ENCODE measurements at places on chromosomes 4 and X.

- DNase-seq, result no peak
These were observed 131.4 kb upstream of the FRG1 start for GRCh38 chr4:189809241-189809735.

DNA sequence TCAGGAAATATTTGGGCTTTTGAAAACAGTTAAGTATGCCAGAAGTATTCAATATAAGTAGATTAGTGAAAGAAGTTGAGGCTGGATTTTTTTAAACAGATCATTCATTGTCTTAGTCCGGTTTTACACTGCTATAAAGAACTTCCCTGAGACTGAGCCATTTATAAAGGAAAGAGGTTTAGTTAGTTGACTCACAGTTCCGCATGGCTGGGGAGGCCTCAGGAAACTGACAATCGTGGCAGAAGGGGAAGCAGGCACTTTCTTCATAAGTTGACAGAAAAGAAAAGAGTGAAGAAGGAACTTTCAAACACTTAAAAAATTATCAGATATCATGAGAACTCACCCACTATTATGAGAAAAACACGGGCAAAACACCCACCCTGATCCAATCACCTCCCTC, 31.1 kb upstream of the CYLC1 start:
- DNase-seq, result no peak

GRCh38 chrX:137118136-137118535, 84.3 kb upstream of the GPR101 start:
- DNase-seq, result no peak

DNA sequence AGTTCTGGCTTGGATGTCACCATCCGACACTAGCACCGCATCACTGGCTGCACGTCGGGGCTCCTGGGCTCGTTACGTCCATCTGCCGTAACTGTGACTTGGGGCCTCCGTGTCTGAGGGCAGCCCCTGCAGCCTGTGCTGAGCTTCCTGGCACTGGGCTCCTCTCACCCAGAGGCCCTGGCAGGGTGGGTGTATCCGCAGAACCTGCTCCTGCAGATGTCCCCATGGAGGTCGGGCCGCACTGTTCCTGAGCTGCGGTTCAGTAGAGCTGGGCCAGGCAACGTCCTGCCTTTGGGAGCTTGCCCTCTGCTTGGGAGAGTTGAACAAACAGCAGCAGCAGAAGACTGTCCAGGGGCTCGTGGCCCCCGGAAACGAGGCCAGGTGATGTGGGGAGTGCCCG, 71.4 kb downstream of the RGS12 start:
- DNase-seq, result no peak

All from HuH-7 (cell line).